Mesendoderm (in vitro differentiated cells): ENCODE measurements at places on chromosomes 6 and 20.

- no peak overlapping the region for H3K27ac ChIP-seq
- H3K27me3 ChIP-seq, result no peaks in the 10 kb centered on the region
- no peaks in the 10 kb centered on the region for H3K4me1 ChIP-seq
- H3K36me3 ChIP-seq, result no peaks in the 10 kb centered on the region
- H3K4me3 ChIP-seq, result no peak overlapping the region
- no peak for DNase-seq
Measured at GRCh38 chr6:35955521-35955920, 34.6 kb upstream of the SRPK1 start.

DNA sequence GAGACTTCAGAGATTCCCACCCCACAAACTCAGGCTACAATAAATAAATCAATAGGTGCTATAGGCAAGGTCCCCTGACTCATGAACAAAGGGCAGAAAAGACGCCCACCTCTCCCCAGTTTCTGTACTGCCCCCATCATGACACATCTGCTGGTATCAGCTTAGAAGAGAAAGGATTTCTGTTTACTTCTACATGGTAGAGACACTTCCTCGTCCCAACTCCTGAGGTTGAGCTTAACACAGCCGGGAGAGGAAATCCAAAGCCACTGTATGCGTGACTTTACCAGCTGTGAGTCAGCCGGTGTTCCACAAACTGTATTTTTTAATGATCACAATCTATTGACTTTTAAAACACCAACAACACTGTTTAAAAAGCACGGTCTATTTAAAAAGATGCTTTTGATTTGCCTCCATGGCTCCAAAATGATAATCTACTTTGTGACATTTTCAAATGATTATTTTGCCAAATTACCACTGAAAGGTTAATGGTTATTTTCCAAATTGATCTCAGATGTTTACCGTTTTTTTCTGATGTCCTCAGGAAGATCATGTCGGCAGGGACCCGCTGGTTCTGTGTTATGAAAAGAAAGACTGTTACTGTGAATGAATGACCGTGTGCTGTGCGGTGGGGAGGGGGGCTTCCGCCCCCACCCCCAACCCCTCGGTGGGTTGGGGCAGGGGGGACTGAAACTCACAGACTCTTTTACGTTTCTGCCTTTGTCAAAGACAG is 72.5 kb downstream of the ATP9A start:
- no peaks in the 10 kb centered on the region for H3K27me3 ChIP-seq
- no peaks in the 10 kb centered on the region for H3K36me3 ChIP-seq
- peaks cover 4% of the 10 kb centered on the region for H3K4me1 ChIP-seq
- DNase-seq, result peak; percentile 31

GRCh38 chr6:111057074-111057752 is 30.1 kb upstream of the SLC16A10 start:
- no peaks in the 10 kb centered on the region for H3K27me3 ChIP-seq
- H3K4me1 ChIP-seq, result no peaks in the 10 kb centered on the region
- peak; percentile 32 for DNase-seq
- no peaks in the 10 kb centered on the region for H3K36me3 ChIP-seq

- H3K4me1 ChIP-seq, result peaks cover 9% of the 10 kb centered on the region
- H3K27me3 ChIP-seq, result no peaks in the 10 kb centered on the region
- H3K36me3 ChIP-seq, result no peaks in the 10 kb centered on the region
- peak; percentile 80 for DNase-seq
- H3K4me3 ChIP-seq, result no peak overlapping the region
Measured at GRCh38 chr6:21109391-21110178, 484.0 kb upstream of the SOX4 start.

DNA sequence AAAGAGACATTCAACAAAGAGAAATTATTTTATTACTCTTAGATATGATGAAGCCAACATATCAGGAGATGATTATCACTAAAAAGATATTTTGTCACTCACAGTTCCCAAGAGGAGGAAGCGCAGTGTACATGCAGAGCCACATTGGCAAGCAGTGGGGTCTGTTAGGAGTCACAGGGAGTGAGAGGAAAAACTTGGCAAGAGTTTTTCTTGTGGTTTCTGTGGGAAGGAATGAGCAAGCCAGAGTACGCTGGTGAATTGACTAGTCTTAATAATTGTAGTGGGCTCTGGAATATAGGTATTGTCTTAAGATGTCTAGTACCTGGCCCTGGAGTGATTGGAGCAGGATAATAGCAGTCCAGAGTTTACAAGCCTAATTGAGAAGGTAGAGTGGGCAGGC is 1095.2 kb downstream of the GRIK2 start:
- no peaks in the 10 kb centered on the region for H3K27me3 ChIP-seq
- no peaks in the 10 kb centered on the region for H3K36me3 ChIP-seq
- no peak overlapping the region for H3K27ac ChIP-seq

- H3K4me3 ChIP-seq, result no peak overlapping the region
- no peak for DNase-seq
- no peaks in the 10 kb centered on the region for H3K36me3 ChIP-seq
- H3K4me1 ChIP-seq, result no peaks in the 10 kb centered on the region
- no peak overlapping the region for H3K27ac ChIP-seq
- no peaks in the 10 kb centered on the region for H3K27me3 ChIP-seq
Measured at GRCh38 chr6:147003186-147003585, 201.0 kb upstream of the STXBP5 start.

- H3K4me1 ChIP-seq, result no peaks in the 10 kb centered on the region
- no peaks in the 10 kb centered on the region for H3K36me3 ChIP-seq
Measured at GRCh38 chr6:85065831-85066230, 301.4 kb upstream of the TBX18 start.

DNA sequence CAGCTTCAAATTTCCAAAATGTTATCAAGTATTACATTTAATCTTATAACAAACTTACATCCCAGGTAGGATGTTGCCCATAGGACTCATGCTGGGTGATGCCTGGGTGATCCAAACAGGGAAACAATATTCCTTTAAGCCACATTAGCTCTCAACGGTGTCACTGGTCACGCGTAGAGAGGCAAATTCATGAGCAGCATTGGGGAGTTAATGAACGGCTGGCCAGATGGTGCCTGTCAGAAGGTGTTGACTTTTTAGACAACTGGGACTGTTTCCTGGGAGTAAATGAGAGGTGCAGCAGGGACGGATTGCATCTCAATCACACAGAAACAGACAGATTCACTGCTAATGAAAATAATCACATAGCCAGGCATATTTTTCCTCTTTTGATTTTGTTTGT is 83.3 kb upstream of the ID4 start:
- no peaks in the 10 kb centered on the region for H3K36me3 ChIP-seq
- DNase-seq, result no peak
- no peak overlapping the region for H3K4me3 ChIP-seq
- H3K4me1 ChIP-seq, result no peaks in the 10 kb centered on the region
- H3K27ac ChIP-seq, result no peak overlapping the region

GRCh38 chr6:88048578-88048977 is 937 bp downstream of the SPACA1 start:
- no peaks in the 10 kb centered on the region for H3K27me3 ChIP-seq
- H3K4me1 ChIP-seq, result no peaks in the 10 kb centered on the region
- H3K27ac ChIP-seq, result no peak overlapping the region
- no peak for DNase-seq

- DNase-seq, result no peak
- no peak overlapping the region for H3K4me3 ChIP-seq
- H3K4me1 ChIP-seq, result no peaks in the 10 kb centered on the region
- no peaks in the 10 kb centered on the region for H3K27me3 ChIP-seq
Measured at GRCh38 chr6:36464233-36464632, 21.4 kb downstream of the KCTD20 start.

GRCh38 chr6:84685983-84686584 is 78.3 kb downstream of the TBX18 start:
- H3K36me3 ChIP-seq, result no peaks in the 10 kb centered on the region
- peak; percentile 70 for DNase-seq
- H3K4me1 ChIP-seq, result no peaks in the 10 kb centered on the region
- no peak overlapping the region for H3K4me3 ChIP-seq

- no peak overlapping the region for H3K4me3 ChIP-seq
- no peaks in the 10 kb centered on the region for H3K4me1 ChIP-seq
- no peaks in the 10 kb centered on the region for H3K36me3 ChIP-seq
- H3K27me3 ChIP-seq, result no peaks in the 10 kb centered on the region
Measured at GRCh38 chr20:17841751-17842215, 126.8 kb downstream of the SNX5 start.

GRCh38 chr20:24438331-24438730 is 31.1 kb upstream of the SYNDIG1 start:
- no peak overlapping the region for H3K4me3 ChIP-seq
- no peaks in the 10 kb centered on the region for H3K36me3 ChIP-seq
- no peak for DNase-seq
- H3K27me3 ChIP-seq, result no peaks in the 10 kb centered on the region

DNA sequence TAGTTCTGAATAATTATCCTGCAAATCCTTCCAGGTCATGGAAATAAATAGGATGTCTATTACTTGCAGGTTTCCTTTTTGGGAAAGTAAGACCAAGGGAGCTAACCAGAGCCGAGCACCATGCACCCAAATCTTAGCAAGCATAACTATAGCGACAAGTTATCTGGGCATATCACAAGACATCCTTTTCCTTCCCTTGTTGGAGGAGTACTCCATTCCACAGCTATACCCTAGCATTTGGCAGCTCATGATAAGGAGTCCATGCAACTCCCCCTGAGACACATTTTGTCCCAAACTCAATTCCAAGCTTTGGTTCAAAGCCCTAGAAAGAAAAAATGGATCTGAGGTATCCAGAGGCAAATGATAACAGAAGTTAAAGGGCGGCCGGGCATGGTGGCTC is 16.5 kb upstream of the ASCC3 start:
- H3K36me3 ChIP-seq, result no peaks in the 10 kb centered on the region
- peaks cover under 1% of the 10 kb centered on the region for H3K4me1 ChIP-seq
- no peak for DNase-seq
- H3K27ac ChIP-seq, result no peak overlapping the region
- no peak overlapping the region for H3K4me3 ChIP-seq

GRCh38 chr6:10951675-10952282 is 64.9 kb downstream of the SYCP2L start:
- H3K4me1 ChIP-seq, result no peaks in the 10 kb centered on the region
- no peaks in the 10 kb centered on the region for H3K36me3 ChIP-seq
- H3K4me3 ChIP-seq, result no peak overlapping the region
- peak; percentile 54 for DNase-seq
- no peaks in the 10 kb centered on the region for H3K27me3 ChIP-seq
- H3K27ac ChIP-seq, result no peak overlapping the region

GRCh38 chr6:138517635-138518034 is 18.3 kb upstream of the NHSL1 start:
- no peak overlapping the region for H3K4me3 ChIP-seq
- no peaks in the 10 kb centered on the region for H3K4me1 ChIP-seq
- DNase-seq, result peak; percentile 86
- H3K27ac ChIP-seq, result no peak overlapping the region
- H3K36me3 ChIP-seq, result no peaks in the 10 kb centered on the region

DNA sequence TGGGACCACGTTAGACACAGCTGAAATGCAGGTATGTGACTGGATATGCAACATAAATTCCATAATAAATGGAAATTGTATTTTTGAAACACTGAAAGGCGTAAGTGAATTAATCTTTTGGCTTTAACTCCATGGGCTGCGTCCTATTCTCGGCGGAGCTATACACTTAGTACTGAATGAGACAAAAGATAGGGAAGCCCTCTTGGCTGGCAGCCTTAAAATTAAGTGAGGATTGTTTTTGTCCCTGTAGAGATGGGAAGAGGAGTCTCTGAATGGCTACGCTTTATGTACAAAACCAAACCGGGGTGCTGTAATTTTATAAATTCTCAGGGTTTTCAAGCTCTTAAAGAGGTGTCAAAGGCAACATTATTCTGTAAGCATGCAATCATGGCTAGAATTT is 429.8 kb downstream of the QKI start:
- no peak overlapping the region for H3K4me3 ChIP-seq
- H3K27ac ChIP-seq, result no peak overlapping the region
- no peaks in the 10 kb centered on the region for H3K27me3 ChIP-seq
- H3K4me1 ChIP-seq, result no peaks in the 10 kb centered on the region
- no peaks in the 10 kb centered on the region for H3K36me3 ChIP-seq

DNA sequence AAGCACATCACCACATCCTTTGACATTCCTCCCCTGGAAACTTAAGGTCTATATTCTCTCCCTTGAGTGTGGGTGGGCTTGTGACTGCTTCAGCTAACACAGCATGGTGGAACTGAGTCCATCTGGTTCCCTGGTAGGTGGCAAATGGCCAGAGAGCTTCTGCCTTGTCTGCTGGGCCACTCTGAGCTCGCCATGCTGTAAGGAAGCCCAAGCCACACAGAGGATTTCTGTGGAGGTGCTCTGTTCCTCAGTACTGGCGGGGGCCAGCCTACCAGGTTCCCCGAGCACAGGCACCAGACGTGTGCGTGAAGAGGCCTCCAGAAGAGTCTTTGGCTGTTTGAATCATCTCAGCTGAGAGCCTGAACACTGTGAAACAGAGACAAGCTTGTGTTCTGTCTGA is 41.6 kb upstream of the PMEPA1 start:
- H3K36me3 ChIP-seq, result no peaks in the 10 kb centered on the region
- H3K27me3 ChIP-seq, result no peaks in the 10 kb centered on the region
- H3K4me3 ChIP-seq, result no peak overlapping the region
- H3K4me1 ChIP-seq, result no peaks in the 10 kb centered on the region
- no peak for DNase-seq
- no peak overlapping the region for H3K27ac ChIP-seq

- H3K27ac ChIP-seq, result no peak overlapping the region
- DNase-seq, result no peak
- H3K4me1 ChIP-seq, result peaks cover 3% of the 10 kb centered on the region
- H3K27me3 ChIP-seq, result no peaks in the 10 kb centered on the region
Measured at GRCh38 chr20:3330046-3330741, 77.3 kb downstream of the DNAAF9 start.

GRCh38 chr6:151300267-151300991 is 60.7 kb downstream of the AKAP12 start:
- no peaks in the 10 kb centered on the region for H3K36me3 ChIP-seq
- no peak for DNase-seq
- H3K4me3 ChIP-seq, result no peak overlapping the region
- H3K27ac ChIP-seq, result no peak overlapping the region

- no peak overlapping the region for H3K27ac ChIP-seq
- H3K4me3 ChIP-seq, result no peak overlapping the region
- H3K27me3 ChIP-seq, result no peaks in the 10 kb centered on the region
Measured at GRCh38 chr6:21022343-21023107, 488.3 kb downstream of the CDKAL1 start.

DNA sequence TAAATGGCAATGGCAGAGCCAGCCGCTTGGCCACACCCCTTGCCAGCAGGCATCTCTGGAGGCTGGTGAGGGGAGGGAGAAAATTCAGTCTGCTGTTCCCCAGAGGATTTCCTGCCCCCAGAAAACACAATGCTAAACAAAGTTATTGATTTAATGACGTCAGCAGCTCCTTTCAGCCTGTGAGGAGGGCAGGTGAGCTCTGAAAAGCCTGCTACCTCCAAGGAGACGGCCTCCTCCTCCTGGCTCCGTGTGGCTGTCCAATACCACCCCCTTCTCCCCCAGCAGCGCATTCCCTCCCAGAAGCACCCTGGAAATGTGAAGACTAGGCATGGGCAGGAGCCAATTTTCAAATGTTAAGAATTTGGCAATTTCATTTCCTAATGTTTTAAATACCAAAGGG is 393.1 kb downstream of the ZFAND3 start:
- H3K4me1 ChIP-seq, result peaks cover 4% of the 10 kb centered on the region
- H3K4me3 ChIP-seq, result no peak overlapping the region
- peak overlapping the region; percentile 45 for H3K27ac ChIP-seq
- no peaks in the 10 kb centered on the region for H3K36me3 ChIP-seq
- DNase-seq, result peak; percentile 73
